ENCODE measurements at places on chromosomes 5 and 9.

DNA sequence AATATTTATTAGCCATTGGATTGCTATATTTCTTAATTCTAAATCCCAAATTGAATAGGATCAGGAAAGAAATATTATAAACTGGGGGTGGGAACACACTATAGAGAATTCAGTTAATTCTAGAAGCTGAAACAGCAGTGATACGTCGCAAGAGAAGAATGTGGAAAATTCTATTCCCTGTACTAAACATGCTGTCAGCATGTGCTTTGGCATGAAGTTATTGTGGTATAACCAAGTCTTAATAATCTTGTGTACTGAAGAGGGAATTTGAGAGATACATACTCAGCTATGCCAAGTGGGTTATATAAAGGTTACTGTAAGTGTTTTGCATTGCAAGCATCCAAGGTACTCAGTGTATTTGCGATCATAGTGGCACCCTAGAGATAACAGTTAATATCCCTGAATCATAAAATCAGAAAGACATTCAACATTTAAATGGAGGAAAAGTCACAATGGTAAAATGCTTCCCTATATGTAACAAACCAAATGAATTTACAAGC, 1492.9 kb upstream of the C9orf72 start:
- no peak for DNase-seq

- no peak for DNase-seq
Measured at GRCh38 chr5:135102716-135103574, 68.9 kb upstream of the PITX1 start.

- DNase-seq, result no peak
Measured at GRCh38 chr9:132249123-132249522, 87.3 kb downstream of the NTNG2 start.

GRCh38 chr9:9521033-9521779, 1091.6 kb downstream of the PTPRD start:
- DNase-seq, result no peak

DNA sequence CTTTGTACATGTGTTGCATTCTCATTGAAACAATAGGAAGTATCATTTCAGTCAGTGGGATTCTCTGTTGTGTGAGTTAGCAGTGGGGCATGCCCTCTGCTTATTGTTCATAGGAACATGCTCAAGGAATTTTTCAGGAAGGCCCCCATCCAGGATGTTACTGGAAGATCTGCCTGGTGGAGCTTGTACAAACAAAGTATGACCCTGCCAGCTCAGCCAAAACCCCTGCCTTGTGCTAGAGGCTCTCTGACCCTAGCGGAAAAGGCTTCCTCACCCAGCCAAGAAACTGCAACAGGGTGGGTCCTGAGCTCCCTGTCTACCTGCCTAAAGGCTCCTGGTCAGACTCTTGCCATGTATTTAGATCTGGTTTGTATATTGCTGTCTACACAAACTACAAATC, 43.2 kb downstream of the MRRF start:
- no peak for DNase-seq

DNA sequence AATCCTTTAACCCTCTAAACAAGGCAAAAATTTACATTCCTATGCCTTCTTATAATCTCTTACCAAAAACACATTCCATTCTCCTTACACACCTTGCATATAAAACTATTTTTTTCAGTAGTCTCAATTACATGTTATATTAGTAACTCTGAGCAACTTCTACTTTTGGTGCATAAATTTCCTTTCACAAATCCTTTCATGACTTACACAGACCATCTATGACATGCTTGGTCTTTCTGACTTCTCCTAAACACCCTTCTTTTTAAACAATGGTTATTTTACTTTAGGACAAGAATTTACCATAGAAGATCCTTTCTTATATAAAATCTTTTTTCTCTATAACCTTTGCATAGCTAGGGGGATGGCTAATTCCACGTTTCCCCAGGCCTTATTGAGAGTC, 208.0 kb upstream of the ARRDC3 start:
- no peak for DNase-seq

DNA sequence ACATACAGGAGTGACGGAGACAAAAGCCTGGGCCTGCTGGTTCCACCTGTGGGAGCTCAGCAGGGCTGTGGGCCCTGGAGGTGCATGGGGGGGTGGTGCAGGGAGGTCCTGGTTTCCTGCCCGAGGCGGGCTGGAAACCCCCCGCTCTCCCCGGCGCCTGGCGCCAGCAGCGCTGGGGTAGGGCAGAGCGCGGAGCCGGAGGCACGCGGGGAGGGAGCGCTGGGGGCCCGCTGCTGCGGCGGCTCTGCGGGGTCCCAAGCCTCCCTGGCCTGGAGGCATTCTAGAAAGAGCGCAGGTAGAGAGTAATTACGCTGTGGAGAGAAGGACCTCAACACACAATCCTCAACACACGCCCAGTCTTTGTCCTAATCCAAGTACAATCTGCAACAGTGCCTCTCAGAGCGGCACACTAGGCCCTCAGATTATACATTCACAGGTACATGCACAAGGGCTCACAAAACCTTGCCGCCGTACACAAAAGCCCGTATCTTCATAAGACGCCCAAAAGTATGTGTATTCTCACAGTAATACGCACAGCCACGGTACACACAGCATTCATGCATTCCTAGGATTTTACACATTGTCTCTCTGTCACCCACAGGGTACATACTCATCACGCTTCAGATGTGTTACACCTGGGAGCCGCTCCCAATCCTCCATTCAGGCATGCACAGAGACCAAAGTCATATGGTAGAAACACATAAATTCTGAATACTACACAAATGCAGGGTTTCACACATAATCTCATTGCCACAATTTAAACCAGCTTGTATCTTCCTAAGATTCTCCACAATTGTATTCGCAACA, 2.1 kb upstream of the HAND1 start:
- peak; percentile 49 for DNase-seq

DNA sequence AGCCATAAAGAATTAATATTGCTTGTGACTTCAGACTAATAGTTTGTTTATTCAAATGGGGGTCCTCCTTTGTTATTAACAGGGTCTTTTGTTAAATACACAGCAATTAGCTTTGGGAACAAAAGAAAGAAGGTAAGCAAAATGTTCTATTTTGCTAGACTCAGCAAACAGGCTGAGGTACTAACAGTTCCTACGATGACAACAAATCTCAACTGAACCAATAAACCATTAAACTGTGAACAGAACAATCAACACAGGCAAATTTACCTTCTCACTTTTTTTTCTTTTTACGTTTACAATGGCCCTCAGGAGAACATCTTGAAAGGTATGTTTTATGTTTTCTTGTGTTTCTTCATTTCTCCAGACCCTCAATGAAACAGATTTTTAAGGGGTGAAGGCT, 207.2 kb downstream of the NFIB start:
- no peak for DNase-seq

DNA sequence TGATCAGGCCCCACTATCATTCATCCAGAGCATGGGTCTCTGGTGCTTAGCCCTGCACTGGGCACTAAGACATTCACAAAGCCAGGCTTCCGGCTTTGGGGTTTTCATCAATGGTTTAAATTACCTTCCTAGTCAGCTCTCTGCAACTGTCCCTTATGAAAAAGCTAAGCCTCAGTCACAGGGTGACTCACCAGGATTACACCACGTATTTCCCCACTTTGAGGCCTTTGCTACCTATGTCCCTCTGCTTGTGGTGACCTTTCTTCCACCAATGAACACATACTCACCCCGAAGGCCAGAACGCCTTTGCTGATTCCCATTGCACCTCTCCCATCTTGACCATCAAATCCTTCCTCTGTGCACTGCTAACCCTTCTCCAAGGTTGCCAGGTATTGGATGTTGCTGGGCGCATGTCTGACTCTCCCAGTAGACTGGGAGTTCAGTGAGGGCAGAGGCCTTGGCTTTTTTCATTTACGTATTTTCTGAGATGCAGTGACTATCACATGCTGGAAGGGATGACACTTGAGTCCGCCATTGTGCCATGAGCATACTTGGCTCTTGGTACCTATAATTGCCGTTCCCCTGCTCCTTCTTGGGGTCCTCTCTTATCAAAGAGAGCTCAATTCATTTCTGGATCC, 58.7 kb upstream of the TNFSF8 start:
- no peak for DNase-seq
